Stimulated activated CD4-positive, alpha-beta T cell treated with anti-CD3 and anti-CD28 coated beads, Interleukin-15, amount 100 ng/mL, for 1 hour (primary cell): ENCODE measurements at places on chromosomes 2 and 18.

- no peak for DNase-seq
Measured at GRCh38 chr2:231988179-231988866, 26.8 kb downstream of the DIS3L2 start.

GRCh38 chr2:32706815-32707579 lies 79.1 kb downstream of the TTC27 start:
- DNase-seq: no peak

GRCh38 chr18:13540477-13541182 lies 185.7 kb downstream of the FAM210A start:
- no peak for DNase-seq

GRCh38 chr18:49177812-49178211 lies 227.0 kb upstream of the SMAD7 start:
- no peak for DNase-seq

DNA sequence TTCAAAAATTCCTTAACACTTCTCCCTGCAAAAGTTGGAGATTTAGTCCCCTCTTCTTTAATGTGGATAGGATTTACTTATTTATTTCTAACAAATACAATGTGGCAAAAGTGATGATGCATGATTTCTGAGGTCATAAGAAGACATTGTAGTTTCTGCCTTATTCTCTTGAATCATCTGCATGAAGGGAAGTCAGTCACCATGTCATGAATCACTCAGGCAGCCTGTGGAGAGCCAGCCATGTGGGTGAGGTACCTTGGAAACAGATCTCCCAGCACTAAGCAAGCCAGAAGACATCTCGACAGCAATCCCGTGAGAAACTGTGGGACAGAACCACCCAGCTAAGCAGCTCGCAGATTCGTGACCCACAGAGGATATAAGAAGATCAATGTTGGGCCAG lies 2.7 kb upstream of the ZC3H8 start:
- DNase-seq: no peak

DNA sequence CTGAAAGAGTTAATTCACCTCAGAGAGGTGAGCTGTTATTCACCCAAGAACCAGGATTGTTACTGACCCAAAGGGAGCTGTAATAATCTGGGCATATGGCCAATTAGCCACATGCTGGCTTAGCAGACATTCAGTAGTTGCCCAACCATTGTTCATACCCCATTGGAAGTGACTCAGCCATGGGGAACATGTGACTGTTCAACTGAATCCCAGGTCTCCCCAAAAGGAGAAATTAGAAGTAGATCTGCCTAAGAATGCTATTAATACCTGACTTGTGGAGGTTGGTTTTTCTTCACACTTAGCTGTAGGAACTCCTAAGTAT lies 272.6 kb upstream of the UBE2E3 start:
- DNase-seq: no peak

- no peak for DNase-seq
Measured at GRCh38 chr2:178244777-178245176, 50.5 kb downstream of the OSBPL6 start.
